ENCODE measurements at places on chromosomes 3 and 15.

DNA sequence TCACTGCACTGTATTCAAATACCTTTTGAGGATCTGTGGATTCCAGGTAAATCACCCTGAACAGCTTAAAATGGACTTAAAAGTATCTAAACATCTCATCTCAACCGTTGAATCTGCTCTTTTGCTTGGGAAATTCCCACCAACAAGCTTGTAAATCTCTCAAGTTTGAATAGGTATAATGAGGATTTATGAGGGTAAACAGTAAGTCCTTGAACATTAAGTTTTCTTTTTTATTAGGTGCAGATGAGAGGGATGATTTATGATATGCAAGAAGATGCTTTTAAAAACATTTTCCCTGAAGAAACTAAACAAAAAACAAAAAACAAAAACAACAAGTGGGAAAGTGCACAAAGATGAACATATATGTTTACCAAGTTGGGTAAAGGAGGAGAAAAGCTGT, 290.6 kb downstream of the ROBO1 start:
- no peak for DNase-seq

DNA sequence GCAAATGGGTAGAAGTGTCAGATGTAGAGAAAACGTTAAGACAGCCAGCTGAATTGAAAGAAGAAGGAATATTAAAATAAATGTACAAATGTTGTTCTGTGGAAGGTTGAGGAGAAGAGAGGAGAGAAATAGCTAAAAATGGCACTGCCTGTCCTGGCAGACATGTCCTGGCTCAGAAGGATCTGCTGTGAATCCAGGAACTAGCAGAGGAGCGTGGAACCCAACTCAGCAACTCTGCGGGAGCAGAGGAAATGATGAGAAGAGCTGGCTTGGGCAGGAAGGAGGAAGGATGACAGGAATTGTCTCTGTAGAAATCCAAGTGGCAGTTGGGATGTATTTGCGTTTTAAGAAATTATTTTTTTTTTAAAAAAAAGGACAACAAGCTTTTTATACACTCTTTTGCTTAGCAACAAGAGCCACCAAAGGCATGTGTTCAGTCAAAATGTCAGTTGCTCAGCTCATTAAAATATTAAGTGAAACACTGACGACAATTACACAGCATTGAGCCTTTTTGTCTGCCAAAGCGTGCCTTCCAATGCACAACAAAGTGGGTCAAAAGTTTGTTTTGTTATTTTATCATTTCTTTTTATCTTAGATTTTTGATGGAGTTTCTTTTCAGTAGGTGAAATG, 16.1 kb downstream of the NANOGP8 start:
- no peak for DNase-seq

GRCh38 chr3:25094932-25095685, 333.0 kb upstream of the RARB start:
- no peak for DNase-seq

GRCh38 chr3:177468816-177469215, 271.5 kb upstream of the TBL1XR1 start:
- no peak for DNase-seq

GRCh38 chr3:99919694-99920093, 102.0 kb downstream of the CMSS1 start:
- no peak for DNase-seq

DNA sequence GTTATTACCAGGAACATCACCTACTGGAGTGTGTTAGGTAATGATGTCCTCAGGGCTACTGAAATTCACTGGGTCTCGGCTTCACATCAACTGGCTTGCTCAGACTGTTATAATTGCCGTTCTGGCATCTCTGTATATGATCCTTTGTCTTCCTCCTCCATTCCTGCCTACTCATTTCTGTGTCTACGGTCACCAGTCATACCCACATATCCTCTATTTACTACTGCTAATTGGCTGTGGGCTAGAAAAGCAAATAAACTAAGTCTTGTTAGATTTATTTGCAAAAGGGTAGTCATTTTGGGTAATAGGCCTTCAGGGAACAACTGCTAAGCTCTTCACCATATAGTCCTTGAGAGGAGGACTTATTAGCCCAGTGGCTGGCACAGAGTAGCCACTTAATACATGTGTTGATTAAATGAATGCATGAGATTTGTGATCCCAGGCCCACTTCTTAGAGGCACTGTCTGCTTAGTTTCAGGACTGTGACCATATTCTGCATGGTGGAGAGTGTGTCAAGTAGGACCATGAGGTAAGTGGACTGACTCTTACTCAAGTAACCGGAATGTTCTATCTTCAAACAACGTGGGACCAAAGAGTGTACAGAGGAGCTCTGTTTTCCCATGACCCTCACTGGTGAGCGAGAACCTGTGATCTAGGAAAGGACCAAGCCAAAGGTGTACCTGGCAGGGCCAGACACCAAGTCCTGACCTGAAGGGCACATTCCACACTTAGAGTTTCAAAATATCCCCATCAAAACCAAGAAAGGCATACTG, 13.2 kb downstream of the ZDHHC3 start:
- DNase-seq, result no peak

- DNase-seq, result no peak
These were observed 131.5 kb upstream of the SATB1 start for GRCh38 chr3:18556503-18557135.

- DNase-seq, result peak; percentile 75
These were observed 7.8 kb upstream of the KIF7 start for GRCh38 chr15:89662893-89663626.

DNA sequence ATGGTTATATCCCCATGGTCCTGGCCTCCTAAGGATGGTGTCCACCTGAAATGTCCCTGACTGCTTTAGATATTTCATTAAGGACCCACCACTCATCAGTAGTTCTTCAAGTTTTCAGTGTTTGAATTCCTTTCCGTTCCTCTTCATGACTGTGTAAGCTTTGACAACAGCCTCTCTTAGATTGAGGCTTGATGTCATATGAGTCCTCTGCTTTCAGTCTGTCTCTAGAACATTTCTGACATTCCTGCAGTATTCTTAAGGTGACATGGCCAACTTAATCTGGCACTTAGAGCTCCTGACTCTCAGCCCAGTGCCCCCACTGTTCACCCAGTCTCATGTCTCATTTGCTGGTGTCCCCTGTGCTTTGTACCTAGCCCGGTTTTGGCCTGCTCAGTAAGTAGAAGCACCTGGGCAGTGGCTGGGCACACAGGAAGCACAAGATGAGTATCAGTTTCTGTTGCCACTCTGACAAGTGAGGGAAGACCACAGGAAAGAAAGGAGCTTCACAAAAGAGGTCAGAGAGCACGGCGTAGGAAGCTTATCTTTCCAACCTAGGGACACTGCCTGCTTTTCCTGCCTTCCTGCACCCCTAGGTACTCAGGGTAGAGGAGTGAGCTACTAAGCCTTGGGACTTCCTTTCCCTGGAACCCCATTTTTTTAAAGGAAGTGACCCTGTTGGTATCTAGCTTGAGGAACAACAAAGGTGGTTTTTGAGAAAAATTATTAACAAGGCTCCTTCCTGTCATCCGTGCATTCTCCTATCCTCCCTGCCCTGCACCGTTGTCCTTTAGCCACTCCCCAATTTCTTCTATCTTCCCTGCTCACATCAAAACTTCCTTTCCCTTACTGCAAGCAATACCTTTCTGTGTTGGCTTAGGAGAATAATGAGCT, 103.1 kb downstream of the KLHL25 start:
- no peak for DNase-seq

DNA sequence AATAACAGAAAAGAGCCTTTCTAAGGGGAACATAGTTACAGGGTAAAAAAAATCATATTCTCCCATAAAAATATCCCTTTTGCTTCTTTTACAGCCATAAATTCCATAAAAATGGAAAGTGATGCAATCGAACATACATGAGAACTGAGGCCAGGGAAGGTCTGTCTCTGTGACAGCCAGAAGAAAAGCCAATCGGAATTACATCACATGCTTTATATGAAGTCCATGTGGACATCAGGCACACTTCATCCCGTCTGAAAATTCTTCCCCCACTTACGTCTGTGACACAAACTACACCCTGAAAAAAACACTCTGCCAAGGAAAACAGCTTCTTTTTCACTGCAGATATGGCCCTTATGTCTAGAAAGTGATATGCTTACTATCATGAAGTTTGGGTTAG, 323.5 kb downstream of the ERC2 start:
- no peak for DNase-seq

GRCh38 chr3:14403619-14404155, 1.3 kb downstream of the SLC6A6 start:
- no peak for DNase-seq

- DNase-seq, result no peak
These were observed 575.5 kb upstream of the KCNMB2 start for GRCh38 chr3:177960722-177961121.

DNA sequence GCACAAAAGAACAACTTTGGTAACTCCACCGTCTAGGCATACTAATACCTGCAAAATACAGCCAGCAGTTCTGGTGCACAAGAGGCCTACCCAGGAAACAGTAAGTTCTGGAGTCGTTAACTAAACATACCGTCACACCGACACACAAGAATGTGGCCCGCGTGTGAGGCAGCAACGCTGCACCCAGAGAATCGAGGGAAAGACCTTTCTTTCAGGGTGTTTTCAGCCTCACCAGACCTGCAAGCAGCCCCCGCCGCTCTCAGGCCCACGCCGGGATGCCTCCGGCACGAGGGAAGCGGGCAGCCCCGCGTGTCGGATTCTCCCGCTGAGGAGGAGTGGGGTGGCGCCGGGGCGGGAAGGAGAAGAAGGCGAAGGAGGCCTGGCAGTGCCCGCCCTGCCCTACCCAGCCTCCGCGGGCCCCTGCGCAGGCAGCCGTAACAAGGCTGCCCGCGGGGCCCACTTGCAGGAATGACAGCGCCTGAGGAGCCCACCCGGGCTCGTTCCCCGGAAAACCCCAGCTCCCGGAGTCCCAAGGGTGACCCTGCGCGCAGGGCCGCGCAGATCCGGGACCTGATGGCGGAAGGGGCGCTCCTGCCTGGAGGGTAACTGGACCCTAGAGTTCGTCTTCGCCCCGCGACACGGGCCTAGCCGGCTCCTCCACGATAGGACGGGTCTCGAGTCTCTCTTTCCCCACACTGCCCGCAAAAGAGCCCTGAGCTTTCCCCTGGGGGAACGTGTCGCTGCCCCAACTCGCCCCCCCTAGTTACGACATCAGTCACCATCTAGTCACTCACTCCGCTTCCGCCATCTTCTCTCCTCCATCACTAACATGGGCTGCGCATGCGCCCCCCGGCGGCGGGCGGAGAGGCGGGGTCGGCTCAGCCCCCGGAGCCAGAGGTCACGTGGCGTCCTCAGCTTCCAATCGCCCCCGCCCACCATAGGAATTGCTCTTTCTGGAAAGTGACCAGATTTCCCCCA, at the start of gene PHC3:
Gene PHC3 (minus strand): TSS at position 826 of the 978 bp plus-strand sequence. CDS start 18 bp downstream, at position 808.
- DNase-seq, result peak; percentile 77

GRCh38 chr15:81330366-81331090, 6.6 kb upstream of the STARD5 start:
- DNase-seq, result no peak

- DNase-seq, result no peak
These were observed 88.6 kb upstream of the GSK3B start for GRCh38 chr3:120182613-120183511.

DNA sequence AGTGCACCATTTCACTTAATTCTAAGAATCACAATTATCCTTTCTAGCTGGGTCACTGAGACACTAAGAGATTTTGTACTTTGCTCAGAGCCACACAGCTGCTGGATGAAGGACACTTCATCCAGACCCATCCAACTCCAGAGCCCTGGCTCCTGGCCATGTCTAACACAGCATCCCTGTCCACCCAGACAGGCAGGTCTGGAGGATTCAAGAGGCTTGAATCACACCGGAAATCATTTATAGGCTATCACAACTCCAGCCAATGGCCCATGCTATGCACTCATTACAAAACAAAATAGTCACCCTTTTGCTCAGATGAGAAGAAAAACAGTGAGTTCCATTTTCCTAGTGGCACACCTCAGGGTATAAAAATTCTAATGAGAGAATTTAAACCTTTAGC, 198.2 kb upstream of the LMCD1 start:
- DNase-seq, result no peak

DNA sequence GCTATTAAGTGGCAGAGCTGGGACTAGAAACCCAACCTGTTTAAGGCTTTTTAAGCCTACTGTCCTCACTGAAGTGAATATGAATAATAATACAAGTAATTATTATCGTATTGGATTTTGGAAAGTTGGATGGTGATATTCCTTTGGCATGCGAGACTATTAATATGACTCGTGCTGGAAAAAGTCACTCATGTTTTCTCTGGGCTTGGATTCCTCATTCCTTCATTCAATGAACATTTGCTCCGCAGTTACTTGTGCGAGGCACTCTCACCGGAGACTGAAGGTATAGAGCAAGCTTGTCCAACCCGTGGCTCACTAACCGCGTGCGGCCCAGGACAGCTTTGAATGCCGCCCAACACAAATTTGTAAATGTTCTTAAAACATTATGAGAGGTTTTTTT, 694 bp downstream of the PLAAT1 start:
- peak; percentile 18 for DNase-seq

DNA sequence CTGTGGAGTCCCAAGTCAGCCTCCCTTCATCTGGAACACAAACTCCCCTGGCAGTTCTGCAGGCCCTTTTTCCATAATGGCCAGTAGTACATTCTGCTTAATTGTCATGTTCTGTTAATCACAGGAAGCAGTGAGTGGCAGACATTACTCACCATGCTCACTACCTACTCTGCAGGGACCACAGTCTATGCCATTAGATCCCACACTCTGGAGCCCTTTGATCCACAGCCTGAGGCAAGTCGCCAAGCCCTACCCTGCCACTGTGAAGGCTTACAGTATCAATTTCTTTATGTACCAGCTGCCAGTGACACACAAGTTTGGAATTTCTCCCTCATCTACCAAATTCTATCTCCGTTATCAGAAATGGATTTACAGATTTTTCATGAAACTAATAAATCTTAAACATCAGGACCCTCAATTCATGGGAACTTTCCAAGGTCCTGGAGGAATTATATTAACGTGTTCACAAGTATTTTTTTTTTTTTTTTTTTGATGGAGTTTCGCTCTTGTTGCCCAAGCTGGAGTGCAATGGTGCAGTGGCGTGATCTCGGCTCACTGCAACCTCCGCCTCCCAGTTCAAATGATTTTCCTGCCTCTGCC, 20.6 kb upstream of the WWTR1 start:
- DNase-seq, result no peak

GRCh38 chr3:4583416-4583815, 90.3 kb downstream of the ITPR1 start:
- no peak for DNase-seq

GRCh38 chr15:53158995-53159394, 368.9 kb upstream of the ONECUT1 start:
- no peak for DNase-seq

- DNase-seq, result no peak
These were observed 5.4 kb upstream of the SENP7 start for GRCh38 chr3:101518421-101518871.

DNA sequence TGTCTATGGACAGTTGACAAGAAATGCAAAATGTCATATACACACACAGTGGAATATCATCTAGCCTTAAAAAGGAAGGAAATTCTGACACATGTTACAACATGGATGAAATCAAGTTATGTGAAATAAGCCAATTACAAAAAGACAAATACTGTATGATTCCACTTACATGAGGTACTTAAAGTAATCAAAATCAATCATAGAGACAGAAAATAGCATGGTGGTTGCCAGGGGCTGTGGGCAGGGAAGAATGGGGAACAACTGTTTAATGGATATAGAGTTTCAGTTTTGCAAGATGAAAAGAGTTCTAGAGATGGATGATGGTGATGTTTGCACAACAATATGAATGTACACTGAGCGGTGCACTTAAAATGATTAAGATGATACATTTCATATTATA, 613.8 kb upstream of the ZNF385D start:
- DNase-seq, result no peak

- DNase-seq, result no peak
These were observed 123.7 kb upstream of the SPRED1 start for GRCh38 chr15:38128921-38129320.

GRCh38 chr15:74192751-74193150, 9.8 kb downstream of the STRA6 start:
- DNase-seq, result no peak
